ENCODE measurements at places on chromosomes 3 and 15.

- DNase-seq = no peak
Observed at GRCh38 chr3:142651711-142652110, 55.5 kb downstream of the PLS1 start.

DNA sequence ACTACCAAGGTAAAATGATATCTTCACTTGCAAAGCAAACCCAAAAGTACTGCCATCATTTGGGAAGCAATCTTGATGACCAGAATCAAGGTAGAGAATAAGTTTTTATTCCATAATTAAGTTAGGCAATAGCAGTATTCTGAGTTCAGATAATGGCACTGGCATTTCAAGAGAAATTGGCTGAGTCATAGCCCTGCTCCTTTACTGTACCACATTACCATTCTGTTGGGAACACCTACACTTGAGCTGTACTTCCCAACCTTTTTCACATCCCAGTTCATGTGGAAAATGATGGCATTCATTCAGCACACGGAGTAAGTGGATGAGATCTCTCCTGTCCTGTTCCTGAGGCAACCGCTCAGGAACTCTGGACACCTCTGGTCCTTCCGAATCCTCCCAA is 311.6 kb upstream of the TPRG1 start:
- no peak for DNase-seq

- DNase-seq = no peak
Observed at GRCh38 chr15:90055182-90055581, 47.1 kb downstream of the IDH2 start.

DNA sequence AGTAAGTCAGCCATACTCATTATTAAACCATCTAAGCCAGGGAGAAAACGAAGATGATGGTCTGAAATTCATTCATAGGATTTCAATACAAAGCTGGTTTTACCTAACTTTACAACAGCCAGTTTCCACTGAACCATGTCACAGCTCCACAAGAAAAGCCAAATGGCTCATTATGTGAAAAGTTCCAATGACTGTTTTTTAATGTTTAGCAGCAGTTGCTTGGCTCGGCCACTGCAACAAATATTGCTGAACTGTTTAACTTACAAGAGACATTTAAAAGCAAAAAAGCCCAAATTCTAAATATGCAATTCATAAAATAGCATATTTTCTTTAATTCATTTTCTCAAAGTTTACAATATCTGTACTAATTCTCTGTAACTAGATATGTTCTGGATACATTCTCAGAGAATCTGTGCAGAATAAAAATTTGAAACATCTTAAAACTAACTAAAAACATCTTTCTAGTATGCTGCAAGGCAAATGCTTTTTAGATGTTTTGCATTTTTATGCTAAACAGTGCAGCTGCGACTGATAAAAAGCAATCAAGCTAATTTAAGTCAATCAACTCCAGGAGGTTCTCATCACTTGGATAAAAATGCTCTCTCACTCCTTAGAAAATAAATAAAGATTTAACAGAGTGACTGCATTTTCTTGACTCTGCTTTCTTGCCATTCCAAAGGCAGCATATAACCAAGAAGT is 356.5 kb downstream of the ERC2 start:
- no peak for DNase-seq

DNA sequence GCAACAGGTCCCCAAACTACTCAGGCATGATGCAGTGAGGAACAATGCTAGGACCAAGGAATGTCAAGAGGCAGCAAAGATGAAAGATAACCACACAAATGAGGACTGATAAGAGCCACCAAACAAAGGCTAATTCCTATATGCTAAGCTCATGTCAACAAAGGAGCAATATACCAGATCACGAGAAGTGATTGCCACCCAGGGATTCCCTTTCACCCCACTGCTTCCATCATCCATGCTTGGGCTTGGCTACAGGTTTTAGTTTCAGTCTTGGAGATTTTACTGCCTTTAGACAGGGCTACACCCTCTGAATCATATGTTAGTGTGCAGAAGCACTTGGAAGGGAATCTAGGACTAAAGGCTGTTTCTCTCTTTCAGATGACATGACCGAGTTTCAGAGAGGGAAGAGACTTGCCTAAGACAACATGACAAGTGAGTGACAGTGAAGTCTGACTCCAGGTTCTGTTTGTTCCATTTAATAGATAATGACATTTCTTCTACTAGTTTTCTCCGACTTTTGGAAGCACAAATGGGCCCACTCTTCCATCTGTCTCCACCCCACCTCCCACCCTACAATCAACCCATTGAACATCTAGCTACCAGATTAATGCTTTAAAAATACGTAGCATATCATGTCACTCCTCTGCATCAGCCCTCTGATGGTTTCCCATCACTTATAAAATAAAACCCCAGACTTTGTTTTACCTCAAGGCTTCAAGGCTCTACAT is 173.5 kb upstream of the LRRN1 start:
- DNase-seq = no peak

GRCh38 chr3:42683875-42684598 is 1.3 kb upstream of the KLHL40 start:
- DNase-seq = peak; percentile 60

GRCh38 chr3:165638034-165638433 is 199.2 kb downstream of the BCHE start:
- no peak for DNase-seq

GRCh38 chr3:39404943-39405686 is 1.4 kb upstream of the RPSA start:
- DNase-seq = no peak

DNA sequence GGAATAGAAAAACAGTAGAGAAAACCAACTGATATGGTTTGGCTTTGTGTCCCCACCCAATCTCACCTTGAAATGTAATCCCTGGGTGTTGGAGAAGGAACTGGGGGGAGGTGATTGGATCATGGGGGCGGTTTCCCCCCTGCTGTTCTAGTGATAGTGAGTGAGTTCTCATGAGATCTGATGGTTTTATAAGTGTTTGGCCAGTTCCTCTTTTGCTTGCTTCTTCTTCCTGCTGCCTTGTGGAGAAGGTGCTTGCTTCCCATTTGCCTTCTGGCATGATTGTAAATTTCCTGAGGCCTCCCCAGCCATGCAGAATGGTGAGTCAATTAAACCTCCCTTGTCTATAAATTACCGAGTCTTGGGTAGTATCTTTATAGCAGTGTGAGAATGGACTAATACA is 48.4 kb downstream of the EOMES start:
- DNase-seq = no peak
